ENCODE measurements at places on chromosomes 1 and 21.

DNA sequence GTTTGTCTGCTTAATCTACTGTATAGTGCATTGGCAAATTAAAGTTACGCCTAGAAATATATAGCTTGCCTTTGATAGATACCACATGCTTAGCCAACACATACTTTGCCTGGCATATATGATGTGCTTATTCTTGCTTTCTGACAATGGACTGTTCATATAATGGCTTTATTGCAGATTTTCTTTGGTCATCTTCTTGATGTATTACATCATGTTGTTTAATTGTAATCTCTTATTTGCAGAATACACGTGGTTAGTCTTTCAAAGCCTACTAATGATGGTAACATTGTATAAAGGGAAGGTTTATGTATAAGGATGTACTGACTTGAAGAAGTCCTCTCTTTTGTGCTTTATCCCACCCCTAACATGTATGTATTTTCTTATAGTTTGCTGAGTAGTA, 201.5 kb downstream of the PDE4B start:
- DNase-seq = no peak

DNA sequence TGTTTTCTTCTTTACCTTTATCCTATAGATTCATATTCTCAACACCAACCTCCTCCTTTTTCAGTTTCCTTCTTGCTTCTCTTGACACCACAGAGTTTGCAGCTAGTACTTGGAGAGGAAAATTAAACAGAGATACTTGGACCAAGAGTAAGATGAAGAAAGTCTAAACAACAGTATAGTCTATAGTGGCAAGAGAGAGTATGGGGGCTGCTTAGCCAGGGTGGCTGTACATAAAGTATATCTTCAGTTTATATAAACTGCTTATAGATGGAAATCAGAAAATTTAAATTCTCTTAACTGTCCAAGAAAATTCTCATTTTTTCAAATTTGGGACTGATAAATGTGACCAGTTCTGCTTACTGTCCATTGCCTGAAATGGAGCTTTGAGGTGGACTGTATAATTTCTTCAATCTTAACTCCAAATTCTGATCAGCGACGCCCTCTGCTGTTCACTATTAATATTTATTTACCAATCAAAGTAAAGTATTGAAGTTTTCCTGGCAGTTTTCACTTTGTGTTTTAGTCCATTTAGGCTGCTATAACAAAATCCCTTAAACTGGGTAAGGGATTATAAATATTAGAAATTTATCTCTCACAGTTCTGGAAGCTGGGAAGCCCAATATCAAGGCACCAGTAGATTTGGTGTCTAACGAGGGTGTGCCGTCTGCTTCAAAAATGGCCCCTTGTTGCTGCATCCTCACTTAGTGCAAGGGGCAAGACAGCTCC, 14.8 kb upstream of the METTL18 start:
- DNase-seq = no peak

GRCh38 chr1:39688706-39689105, 2.5 kb downstream of the HPCAL4 start:
- no peak for DNase-seq

GRCh38 chr1:160466961-160467360, 56.1 kb downstream of the SLAMF6 start:
- DNase-seq = no peak

DNA sequence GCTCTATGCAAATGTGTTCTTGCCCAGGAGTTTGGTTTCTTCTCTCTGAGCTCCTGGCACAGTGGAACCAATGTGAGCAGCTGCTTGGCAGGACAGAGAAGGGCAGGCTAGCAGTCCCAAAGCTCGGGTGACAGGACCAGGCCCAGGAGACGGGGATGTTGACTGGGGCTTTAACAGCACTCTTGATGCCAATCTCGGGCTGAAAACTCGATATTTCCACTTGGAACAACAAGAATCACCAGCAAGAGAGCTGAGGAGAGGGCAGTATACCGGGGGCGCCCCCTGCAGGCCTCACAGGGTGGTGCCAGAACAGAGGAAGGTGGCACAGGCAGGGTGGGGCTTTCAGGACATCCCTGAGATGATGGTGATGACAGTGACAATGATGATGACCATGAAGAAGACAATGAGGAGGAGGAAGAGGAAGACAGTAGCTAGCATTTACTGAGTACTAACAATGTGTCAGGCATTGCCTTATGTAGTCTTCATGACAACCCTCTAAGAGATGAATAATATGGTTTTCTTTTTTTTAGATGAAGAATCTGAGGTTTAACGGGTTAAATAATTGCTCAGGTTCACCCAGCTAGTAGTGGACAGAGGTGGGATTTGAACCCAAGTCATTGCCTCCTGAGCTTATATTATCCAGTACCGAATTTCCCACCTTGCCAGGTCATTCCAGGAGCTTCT, 2.7 kb upstream of the KCNJ9 start:
- DNase-seq = peak; percentile 44

DNA sequence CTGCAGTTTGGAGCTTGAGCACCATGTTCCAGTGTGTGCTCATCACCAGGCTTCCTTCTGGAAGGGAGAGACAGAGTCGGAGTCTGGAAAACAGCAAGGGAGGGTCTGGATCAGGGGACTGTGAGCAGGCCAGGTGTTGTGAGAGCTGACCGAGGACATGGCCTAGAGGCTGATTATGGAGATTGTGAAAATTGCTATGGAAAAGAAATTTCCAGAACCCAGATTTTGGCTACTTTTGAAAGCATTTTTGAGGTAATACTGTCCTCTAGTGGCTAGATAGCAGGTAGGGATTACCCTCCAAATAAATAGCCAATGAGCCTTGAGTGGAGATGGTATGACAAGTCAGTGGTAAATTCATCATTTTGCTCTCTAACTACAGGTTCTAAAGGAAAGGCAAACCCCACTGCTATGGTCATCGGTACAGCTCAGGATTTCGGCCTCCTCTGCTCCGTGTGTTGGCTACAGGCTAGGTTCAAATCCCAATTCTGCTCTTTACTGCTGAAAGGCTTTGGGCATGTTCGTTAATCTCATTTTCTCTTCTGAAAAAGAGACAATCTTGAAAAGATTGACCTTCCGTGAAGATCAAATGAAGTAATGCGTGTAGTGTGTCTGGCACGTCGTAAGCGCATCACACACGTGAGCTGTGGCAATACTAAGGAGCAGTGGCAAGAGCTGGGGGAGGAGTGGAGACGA, 1.0 kb upstream of the HAO2 start:
- no peak for DNase-seq

DNA sequence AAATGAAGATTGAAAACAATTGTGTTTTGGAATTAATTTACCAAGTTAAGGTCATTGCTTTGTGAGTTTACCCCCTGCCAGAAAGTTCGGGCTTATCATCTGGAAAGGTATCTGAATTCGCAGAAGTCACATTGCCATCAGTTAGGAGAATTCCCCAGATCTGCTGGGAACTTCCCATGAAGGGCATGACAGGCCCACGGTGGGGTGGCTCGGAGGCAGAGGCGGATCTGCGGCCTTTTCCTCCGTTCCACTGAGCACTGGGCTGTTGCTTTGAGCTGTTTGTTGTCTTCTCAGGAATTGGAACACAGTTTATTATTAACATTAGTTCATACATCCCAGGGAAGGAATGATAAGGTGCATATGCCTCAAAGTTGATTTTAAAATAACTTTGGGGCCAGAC, 320.0 kb downstream of the CAMTA1 start:
- no peak for DNase-seq

DNA sequence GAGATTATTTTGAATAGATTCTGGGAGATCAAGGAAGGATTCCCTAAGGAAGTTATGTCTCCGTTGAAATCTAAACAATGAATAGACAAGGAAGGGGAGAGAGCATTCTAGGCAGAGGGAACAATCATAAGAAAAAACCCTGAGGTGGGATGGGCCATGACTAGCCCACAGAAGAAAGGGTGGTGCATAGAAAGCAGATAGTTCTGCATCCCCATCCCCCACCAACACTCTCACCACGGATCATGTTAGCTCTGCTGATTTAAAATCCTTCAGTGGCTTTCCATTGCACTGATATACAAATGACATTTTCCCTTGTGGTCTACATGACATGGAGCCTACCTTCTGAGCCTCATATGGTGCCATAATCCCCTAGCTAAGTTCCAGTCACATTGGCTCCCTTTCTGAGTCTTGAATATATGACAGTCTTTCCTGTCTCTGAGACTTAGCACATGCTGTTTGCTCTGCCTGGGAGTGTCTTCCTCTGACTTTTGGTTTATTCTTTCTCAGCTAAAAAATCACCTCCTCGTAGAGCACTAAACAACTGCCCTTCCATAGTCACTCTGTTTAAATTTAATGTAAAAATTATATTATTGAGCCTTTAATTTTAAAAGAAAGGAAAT, 15.2 kb downstream of the SCMH1 start:
- DNase-seq = no peak

GRCh38 chr1:234206651-234207284, 166.5 kb upstream of the COA6 start:
- DNase-seq = no peak

- no peak for DNase-seq
Observed at GRCh38 chr1:32470431-32470830, 5.6 kb downstream of the ZBTB8B start.

DNA sequence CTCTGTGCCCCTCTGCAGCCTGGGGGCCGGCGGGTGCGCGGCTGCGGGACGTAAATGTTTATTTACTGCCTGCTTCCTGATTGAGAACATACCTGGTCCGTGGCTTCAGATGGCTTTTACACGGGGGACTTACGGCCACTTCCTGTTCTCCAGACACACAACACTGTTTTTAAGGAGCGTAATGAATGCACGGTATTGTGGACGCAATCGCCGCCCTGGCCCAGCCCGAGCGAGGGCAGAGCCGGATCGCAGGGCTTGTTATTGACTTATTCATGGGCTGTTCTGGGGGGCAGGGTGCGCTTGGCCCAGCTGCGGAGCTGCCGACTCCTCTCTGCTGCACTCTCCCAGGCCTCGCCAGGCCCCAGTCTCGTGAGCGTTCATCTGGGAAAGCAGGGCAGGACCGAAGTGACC, 52.8 kb upstream of the ACTRT2 start:
- DNase-seq = no peak

DNA sequence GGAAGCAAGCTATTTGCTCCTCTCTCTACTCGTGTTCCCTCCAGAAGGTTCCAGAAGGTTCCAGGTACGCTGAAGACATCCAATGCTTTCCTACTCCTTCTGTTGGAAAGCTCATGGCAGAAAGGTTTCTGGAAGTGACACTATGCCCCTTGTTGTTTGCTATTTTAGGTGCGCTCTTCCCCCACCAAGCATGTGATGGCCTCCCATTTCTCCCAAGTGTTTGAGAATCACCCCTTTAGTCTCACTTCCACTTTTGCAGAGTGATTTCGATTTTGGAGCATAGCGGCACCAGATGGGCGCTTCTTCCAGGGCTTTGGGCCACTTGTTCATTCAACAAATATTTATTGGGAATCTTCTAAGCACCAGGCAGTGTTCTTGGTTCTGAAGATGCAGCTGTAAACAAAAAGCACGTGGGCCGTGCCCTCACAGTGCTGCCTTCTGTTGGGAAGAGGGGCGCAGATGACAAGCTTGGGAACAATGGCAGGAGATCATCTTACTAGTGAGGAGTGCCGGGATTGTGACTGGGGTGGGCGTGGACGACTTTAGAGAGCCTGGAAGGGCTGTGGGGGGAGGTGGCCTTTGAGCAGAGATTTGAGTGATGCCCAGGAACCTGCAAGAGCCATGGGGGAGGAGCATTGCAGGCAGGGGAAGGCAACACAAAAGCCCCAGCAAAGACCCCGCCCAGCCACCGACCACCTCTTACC, 43.0 kb upstream of the TARDBP start:
- no peak for DNase-seq

DNA sequence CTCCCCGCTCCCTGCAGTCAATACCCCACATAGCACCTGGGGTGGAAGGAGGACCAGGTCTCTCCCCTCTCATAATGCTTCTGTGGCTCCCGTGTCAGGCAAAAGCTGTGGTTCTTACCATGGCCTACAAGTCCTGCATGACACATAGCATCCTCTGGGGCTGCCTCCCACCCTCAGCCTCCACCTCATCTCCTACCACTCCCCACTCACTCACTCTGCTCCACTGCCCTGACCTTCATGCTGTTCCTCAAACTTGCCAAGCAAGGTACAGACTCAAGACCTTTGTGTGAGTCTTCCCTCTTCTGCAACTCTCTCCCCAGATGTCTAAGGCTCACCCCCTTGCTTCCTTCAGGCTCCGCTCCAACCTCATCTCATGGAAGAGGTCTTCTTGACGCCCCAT, 28.0 kb upstream of the VANGL1 start:
- DNase-seq = no peak

GRCh38 chr1:164660775-164661174, 101.8 kb downstream of the PBX1 start:
- DNase-seq = no peak

DNA sequence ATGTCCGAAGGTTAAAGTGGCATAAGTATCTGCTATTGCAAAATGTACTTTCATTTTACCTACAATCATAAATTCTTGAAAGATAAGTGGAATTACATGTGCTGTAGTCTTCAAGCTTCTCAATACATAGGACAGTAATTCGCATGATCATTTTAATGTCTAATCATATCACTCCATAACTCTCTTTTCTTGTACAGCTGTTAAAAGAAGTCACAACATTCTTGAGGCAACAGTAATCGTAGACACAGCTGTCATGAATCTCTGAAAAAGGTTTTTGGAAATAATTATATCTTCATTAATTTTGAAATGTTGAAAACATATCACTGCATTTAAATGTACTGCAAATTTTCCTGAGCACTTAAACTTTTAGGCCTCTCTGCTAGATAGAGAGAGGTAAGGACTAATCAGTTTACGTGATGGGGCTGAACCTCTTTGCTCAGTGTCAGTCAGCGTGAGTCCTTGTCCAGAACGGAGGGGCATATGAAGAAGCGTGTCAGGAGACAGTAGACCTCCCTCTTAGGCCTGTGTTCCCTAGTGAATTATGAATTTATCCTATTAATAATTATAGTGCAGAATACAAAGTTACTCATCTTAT, 133.4 kb downstream of the NEK7 start:
- DNase-seq = no peak

DNA sequence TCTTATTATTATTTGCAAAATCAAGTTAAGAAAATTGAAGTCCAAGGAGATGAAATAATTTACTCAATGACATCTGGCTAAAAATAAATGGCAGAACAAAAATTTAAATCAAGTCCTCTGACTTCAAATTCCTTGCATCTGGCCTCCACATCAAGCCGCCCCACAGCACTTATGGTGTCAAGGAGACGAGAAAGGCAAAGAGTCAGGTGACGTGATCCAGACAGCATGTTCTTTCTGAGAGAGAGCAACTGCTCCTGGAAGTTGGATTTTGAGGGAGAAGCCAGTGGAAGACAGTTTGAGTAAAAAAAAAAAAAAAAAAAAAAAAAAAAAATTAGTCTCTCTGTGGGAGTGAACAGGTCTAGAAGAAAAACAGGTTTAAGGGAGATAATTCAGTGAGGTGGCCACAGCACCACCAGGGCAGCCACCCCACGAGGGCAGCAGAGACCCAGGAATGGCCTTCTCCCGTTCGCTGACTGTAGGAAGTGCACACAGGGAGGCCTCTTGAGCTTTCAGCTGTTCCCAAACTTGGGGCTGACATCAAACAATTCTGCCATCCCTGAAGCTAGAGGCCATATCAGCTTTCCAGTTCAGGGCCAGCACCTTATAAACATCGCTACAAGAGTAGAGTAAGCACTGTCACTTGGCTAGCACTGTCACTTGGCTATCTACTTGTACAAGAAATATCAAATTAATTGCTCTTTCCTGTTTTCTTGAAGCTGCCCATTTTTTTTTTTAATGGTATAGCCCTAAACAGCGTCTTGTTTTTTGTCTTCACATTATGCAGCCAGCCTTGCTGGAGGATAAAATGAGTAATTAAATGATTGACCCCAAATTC, 7.8 kb downstream of the C1orf162 start:
- peak; percentile 44 for DNase-seq

- DNase-seq = no peak
Observed at GRCh38 chr1:188017921-188018320, 1189.2 kb downstream of the PLA2G4A start.

Measured in stimulated activated CD8-positive, alpha-beta memory T cell treated with anti-CD3 and anti-CD28 coated beads, Interleukin-4, amount 100 ng/mL, for 1 hour (primary cell).